Cardiac muscle cell (in vitro differentiated cells and primary cell): ENCODE measurements at places on chromosomes 1 and 21. TPM values are rescaled to one million over a fixed set of nuclear protein-coding genes. Genes with fewer than 3 reads are reported as not detected.
A peak's percentile ranks its signal among the peaks of the same experiment; 100 is the strongest.

- H3K27ac ChIP-seq, result no peak overlapping the region
- no peak overlapping the region for H3K4me3 ChIP-seq
- no peaks in the 10 kb centered on the region for H3K4me1 ChIP-seq
- peaks cover 61% of the 10 kb centered on the region for H3K27me3 ChIP-seq
- DNase-seq, result no peak
These were observed 109.7 kb upstream of the BARHL2 start for GRCh38 chr1:90826834-90827233.

DNA sequence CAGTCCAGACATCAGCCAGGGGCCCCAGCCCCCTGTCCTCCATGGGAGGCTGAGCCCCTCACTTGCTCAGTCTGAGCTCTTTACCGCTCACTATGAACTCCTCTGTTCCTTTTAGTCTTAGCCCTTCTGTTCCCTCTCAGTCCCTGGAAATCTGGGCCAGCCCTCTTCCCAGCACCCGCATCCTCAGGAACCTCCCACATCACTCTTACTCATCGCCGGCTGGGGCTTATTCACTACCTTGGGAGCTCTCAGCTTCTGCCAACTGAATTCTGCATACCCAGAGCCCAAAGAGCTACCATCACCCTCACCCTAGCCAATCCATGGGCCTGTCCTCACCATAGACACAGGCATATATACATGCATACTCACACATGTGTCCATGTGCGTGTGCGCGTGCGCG lies 11.5 kb downstream of the KNCN start:
- H3K27ac ChIP-seq, result no peak overlapping the region
- peaks cover 58% of the 10 kb centered on the region for H3K27me3 ChIP-seq
- H3K4me3 ChIP-seq, result no peak overlapping the region
- no peak for DNase-seq
- H3K4me1 ChIP-seq, result no peaks in the 10 kb centered on the region

Gene PPP2R5A
- 51.7 and 70.4 TPM in 2 replicates for total RNA-seq

Gene BRINP3
- total RNA-seq, result 6.3 and 11.9 TPM in 2 replicates

DNA sequence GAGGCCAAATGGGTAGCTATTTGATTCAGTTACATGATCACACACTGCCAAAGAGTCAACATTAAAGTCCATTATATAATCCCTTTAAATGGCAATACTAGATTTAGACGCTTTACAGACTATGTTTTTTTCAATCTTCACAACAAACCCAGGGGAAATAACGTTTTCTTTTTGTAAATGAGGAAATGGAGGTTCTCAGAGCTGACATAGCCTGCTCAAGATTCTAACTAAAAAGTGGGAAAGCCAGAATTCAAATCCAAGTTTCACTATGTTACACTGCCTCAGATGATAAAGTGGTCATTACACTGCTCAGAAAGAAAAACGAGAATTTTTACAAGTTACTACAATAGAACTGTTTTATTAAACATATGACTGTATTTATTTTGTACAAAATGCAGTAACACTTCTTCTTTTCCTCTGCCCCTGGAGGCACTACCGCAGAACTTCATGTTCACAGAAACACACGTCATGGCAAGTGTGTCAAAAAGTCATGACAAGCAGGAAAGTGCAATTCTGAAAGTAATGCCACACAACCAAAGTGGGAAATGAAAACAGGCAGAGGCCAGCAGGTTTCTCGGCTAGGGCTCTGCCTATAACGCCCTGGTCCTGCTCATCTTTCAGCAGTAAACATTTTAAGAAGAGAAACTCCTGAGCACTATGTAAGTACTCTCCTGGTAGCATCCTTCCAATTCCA lies 19.0 kb downstream of the THEMIS2 start:
- H3K27ac ChIP-seq, result no peak overlapping the region
- H3K4me3 ChIP-seq, result no peak overlapping the region
- H3K4me1 ChIP-seq, result no peaks in the 10 kb centered on the region
- no peak for DNase-seq
- H3K36me3 ChIP-seq, result peaks cover 44% of the 10 kb centered on the region

GRCh38 chr1:206952171-206952570 lies 5.9 kb upstream of the PIGR start:
- H3K27ac ChIP-seq, result no peak overlapping the region
- H3K4me1 ChIP-seq, result peaks cover 9% of the 10 kb centered on the region
- H3K4me3 ChIP-seq, result no peak overlapping the region
- H3K36me3 ChIP-seq, result no peaks in the 10 kb centered on the region

- H3K36me3 ChIP-seq, result no peaks in the 10 kb centered on the region
- no peak overlapping the region for H3K27ac ChIP-seq
- no peak for DNase-seq
These were observed 52.5 kb upstream of the ZNF648 start for GRCh38 chr1:182113879-182114626.

GRCh38 chr1:115182012-115182715 lies 92.9 kb upstream of the TSPAN2 start:
- H3K36me3 ChIP-seq, result no peaks in the 10 kb centered on the region
- DNase-seq, result no peak
- no peak overlapping the region for H3K4me3 ChIP-seq

DNA sequence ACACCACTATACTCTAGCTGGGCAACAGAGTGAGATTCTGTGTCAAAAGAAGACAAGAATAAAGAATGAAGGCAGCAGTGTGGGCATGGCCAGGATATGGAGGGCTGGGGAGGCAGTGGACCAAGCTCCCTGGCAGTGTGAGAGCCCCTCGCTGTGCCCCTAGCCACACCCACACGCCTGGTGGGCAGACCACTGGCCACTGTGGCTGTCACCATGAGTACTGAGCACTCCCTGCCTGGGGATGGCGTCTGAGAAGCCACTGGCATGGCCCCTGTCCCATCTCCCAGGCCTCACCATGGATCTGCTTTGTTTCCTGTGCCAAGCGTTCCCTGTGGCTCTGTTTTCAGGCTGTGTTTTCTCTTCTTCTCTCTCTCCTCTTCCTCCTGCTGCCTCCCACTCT lies 51.7 kb downstream of the STUM start:
- H3K4me3 ChIP-seq, result no peak overlapping the region
- H3K27ac ChIP-seq, result no peak overlapping the region

Gene ZZZ3
- total RNA-seq, result 43.5 and 48.6 TPM in 2 replicates

Gene FCMR
- total RNA-seq, result not detected in 2 replicates

Gene CR2
- 0.04 TPM in 1 of 2 replicates, not detected in the other for total RNA-seq

Gene SDC3
- total RNA-seq, result 87.1 and 89.2 TPM in 2 replicates

Gene TMED5
- total RNA-seq, result 15.5 and 20.8 TPM in 2 replicates

Gene TAF1A
- 5.0 and 5.7 TPM in 2 replicates for total RNA-seq

- H3K27me3 ChIP-seq, result no peaks in the 10 kb centered on the region
- H3K4me3 ChIP-seq, result no peak overlapping the region
- H3K36me3 ChIP-seq, result no peaks in the 10 kb centered on the region
- H3K27ac ChIP-seq, result peak overlapping the region; percentile 18
- H3K4me1 ChIP-seq, result peaks cover 11% of the 10 kb centered on the region
These were observed 147.8 kb downstream of the TOMM20 start for GRCh38 chr1:234980645-234981396.

GRCh38 chr1:33334081-33334552 lies 13.2 kb upstream of the A3GALT2 start:
- peaks cover 16% of the 10 kb centered on the region for H3K4me1 ChIP-seq
- H3K4me3 ChIP-seq, result no peak overlapping the region
- no peaks in the 10 kb centered on the region for H3K27me3 ChIP-seq
- H3K27ac ChIP-seq, result no peak overlapping the region
- peaks cover 30% of the 10 kb centered on the region for H3K36me3 ChIP-seq

- H3K27me3 ChIP-seq, result no peaks in the 10 kb centered on the region
- peaks cover 14% of the 10 kb centered on the region for H3K4me1 ChIP-seq
- H3K27ac ChIP-seq, result peak overlapping the region; percentile 96
- peak; percentile 85 for DNase-seq
- H3K4me3 ChIP-seq, result peak overlapping the region; percentile 99
These were observed 570 bp upstream of the NEK7 start for GRCh38 chr1:198156111-198156744.

Gene ILF2
- total RNA-seq, result 174 and 200 TPM in 2 replicates

Gene MPC2
- total RNA-seq, result 56.8 and 69.5 TPM in 2 replicates

- DNase-seq, result no peak
- no peak overlapping the region for H3K27ac ChIP-seq
- no peaks in the 10 kb centered on the region for H3K27me3 ChIP-seq
- H3K4me3 ChIP-seq, result no peak overlapping the region
- H3K4me1 ChIP-seq, result no peaks in the 10 kb centered on the region
- H3K36me3 ChIP-seq, result no peaks in the 10 kb centered on the region
These were observed 709.1 kb downstream of the PTPRU start for GRCh38 chr1:29945426-29945825.

- H3K27me3 ChIP-seq, result no peaks in the 10 kb centered on the region
- H3K4me1 ChIP-seq, result peaks cover 40% of the 10 kb centered on the region
- DNase-seq, result no peak
- H3K4me3 ChIP-seq, result no peak overlapping the region
- no peaks in the 10 kb centered on the region for H3K36me3 ChIP-seq
- no peak overlapping the region for H3K27ac ChIP-seq
These were observed 355.4 kb downstream of the KIF26B start for GRCh38 chr1:245510144-245510543.

DNA sequence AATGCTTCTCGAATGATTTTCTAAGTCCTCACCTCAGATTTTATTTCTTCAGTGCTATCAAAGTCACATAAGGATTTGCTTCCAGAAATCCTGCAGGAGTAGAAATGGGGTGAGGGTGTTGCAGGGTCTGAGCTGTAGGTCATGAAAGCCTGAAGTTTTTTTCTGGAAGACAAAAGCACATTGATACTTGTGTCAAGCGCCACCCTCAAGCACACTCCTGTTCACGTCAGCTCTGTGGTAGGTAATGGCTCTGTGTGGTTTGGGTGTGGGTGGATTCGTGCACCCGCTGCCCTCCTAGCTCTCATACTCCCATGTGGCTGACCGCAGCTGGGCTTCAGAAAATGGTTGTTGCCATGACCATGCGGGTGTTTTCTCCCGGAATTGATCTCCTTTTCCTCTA lies 39.9 kb downstream of the AKNAD1 start:
- H3K4me3 ChIP-seq, result no peak overlapping the region
- H3K27ac ChIP-seq, result no peak overlapping the region
- H3K36me3 ChIP-seq, result no peaks in the 10 kb centered on the region
- H3K4me1 ChIP-seq, result peaks cover 5% of the 10 kb centered on the region
- H3K27me3 ChIP-seq, result no peaks in the 10 kb centered on the region

Gene GABRD
- total RNA-seq, result not detected in 2 replicates

Gene PROX1
- 12.8 and 28.7 TPM in 2 replicates for total RNA-seq

Gene GSTM5
- total RNA-seq, result 0.21 TPM in 1 of 2 replicates, not detected in the other

- H3K36me3 ChIP-seq, result peaks cover 36% of the 10 kb centered on the region
- no peaks in the 10 kb centered on the region for H3K27me3 ChIP-seq
- H3K4me1 ChIP-seq, result peaks cover 19% of the 10 kb centered on the region
- H3K27ac ChIP-seq, result peak overlapping the region; percentile 67
These were observed 58.0 kb downstream of the PGM1 start for GRCh38 chr1:63651161-63651701.

Gene RAB3B
- 2.7 and 6.9 TPM in 2 replicates for total RNA-seq

Gene SLAMF8
- not detected in 2 replicates for total RNA-seq

- H3K27ac ChIP-seq, result no peak overlapping the region
- no peaks in the 10 kb centered on the region for H3K27me3 ChIP-seq
- no peaks in the 10 kb centered on the region for H3K4me1 ChIP-seq
- no peak for DNase-seq
These were observed 270.1 kb downstream of the ASTN1 start for GRCh38 chr1:176894450-176894849.

Gene AQP10
- 4.8 and 11.2 TPM in 2 replicates for total RNA-seq

Gene FAM177B
- not detected in 2 replicates for total RNA-seq

DNA sequence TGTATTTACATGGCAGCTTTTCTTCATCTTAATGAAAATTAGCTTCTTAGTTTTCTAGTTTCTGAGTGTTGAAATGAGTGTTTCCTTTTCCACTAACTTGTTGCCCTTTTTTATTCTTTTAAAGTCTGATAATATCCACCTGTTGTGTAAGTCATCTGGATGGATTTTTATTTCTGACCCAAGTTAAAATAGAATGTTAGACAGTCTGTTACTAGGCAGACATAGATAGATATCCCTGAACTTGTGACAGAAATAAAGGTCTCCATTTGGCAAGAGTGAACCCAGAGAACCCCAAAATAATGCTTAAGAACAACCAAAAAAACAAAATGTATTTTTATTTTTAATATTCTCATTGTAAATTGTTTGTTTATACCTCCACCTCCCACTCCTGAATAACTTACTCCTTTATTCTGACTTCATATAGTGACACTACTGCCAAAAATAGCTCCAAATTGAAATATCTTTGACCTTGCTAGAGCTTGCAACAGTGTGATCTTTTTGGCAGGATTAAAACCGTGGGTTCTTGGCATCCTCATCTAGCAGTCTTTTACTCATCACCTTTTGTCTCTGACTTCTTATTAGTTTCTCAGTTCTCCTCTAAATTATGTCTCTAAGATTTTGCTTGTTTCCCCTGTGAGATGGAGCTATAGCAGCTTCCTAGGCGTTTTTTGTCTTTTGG lies 26.9 kb upstream of the SH3D21 start:
- H3K4me3 ChIP-seq, result no peak overlapping the region
- H3K36me3 ChIP-seq, result peaks cover 8% of the 10 kb centered on the region
- DNase-seq, result no peak
- peaks cover 34% of the 10 kb centered on the region for H3K4me1 ChIP-seq
- no peaks in the 10 kb centered on the region for H3K27me3 ChIP-seq

DNA sequence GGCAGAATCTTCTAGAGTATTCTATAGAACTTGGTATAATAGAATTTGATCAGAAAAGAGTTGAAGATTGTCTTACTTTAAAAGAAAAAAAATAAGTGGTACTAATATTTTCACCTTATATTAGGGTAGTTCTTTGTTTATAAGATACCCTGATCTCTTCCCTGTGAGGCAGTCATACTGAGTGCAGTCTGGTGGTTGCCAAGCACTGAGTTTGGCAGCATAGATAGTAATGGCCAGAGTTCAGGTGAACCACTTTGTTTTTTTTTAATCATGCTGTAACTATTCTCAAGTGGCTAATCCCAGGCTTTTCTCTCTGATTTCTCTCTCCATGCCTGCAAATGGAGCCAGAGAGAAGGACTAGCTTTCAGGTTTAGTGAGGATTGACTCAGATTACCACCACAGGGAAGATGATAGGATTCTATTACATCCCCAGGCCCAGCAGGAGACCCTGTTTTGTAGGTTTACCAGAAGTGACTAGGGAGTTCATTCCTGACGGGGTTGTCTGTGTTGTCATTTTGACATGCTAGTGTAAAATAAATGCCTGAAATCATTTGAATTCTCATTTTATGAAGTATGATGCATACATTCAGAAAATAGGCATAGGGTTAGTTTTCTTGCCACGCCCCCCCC lies 16.7 kb downstream of the KDM1A start:
- H3K36me3 ChIP-seq, result peaks cover 3% of the 10 kb centered on the region
- H3K4me1 ChIP-seq, result peaks cover 16% of the 10 kb centered on the region
- H3K27me3 ChIP-seq, result no peaks in the 10 kb centered on the region
- no peak for DNase-seq
- H3K4me3 ChIP-seq, result no peak overlapping the region

DNA sequence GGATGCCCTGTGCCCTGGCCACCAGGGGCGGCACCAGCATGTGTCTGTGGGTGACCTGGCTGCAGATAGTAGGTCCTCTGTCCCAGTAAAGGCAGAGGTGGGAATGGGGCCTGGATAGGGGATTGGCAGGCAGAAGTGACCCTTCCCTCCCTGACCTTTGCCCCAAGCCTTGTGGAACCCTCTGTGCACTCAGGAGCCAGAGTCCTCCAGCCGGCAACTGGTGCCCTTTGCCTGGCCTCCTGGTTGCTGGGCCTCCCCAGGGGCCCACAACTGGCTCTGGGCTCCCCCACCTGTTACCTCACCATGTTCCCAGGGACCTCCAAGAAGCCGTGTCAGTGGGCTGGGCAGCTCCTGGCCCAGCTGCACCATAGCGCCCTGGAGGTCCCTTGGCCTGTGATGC lies 10.0 kb downstream of the PLCH2 start:
- no peaks in the 10 kb centered on the region for H3K36me3 ChIP-seq
- no peak for DNase-seq
- no peak overlapping the region for H3K4me3 ChIP-seq
- H3K27me3 ChIP-seq, result no peaks in the 10 kb centered on the region
- no peaks in the 10 kb centered on the region for H3K4me1 ChIP-seq

Gene MARCKSL1
- total RNA-seq, result 263 and 317 TPM in 2 replicates

- peak within 1 kb of the TSS; percentile 79 for H3K27ac ChIP-seq
- no peaks in the 10 kb centered on the region for H3K36me3 ChIP-seq
- H3K4me3 ChIP-seq, result no peak within 1 kb of the TSS
- H3K4me1 ChIP-seq, result peaks cover 20% of the 10 kb centered on the region
- peak; percentile 72 for DNase-seq
These were observed at the start of gene LEMD1 for GRCh38 chr1:205421798-205422197. TSS of gene LEMD1 (minus strand) at chr1:205422056. CDS start at chr1:205420536, 1,520 bp downstream.
